ENCODE measurements at places on chromosomes 1 and 21.

GRCh38 chr1:184861755-184862336 is 107.2 kb upstream of the EDEM3 start:
- no peak for DNase-seq

- no peak for DNase-seq
These were observed 14.4 kb upstream of the NOS1AP start for GRCh38 chr1:162055062-162055461.

- no peak for DNase-seq
These were observed 22.9 kb upstream of the SUMO3 start for GRCh38 chr21:44840771-44841170.

DNA sequence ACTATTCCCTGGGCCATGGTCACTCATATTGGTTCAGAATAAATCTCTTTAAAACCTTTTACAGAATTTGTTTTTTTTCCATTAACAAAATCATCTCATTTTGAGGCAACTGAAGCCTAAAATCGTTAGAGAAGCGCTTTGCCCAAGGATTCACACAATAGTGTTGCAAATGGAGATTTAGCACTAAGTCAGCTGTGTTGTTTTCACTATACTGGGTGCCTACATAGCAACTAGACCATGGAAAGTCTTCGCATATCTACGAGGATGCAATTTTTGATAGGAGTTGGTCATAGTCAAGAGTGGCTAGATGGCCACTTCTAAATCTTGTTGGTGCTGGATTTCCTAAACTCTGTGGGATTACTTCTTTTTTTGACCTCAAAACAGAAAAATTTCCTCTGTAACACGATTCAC is 530 bp upstream of the TIPRL start:
- DNase-seq: no peak

- peak; percentile 56 for DNase-seq
These were observed 11.9 kb downstream of the XKR8 start for GRCh38 chr1:27971674-27972073.
